Central memory CD4-positive, alpha-beta T cell (primary cell): ENCODE measurements at places on chromosomes 1 and 21.
A peak's percentile ranks its signal among the peaks of the same experiment; 100 is the strongest.

GRCh38 chr1:241331328-241332036 is 25.5 kb downstream of the RGS7 start:
- no peak for DNase-seq

DNA sequence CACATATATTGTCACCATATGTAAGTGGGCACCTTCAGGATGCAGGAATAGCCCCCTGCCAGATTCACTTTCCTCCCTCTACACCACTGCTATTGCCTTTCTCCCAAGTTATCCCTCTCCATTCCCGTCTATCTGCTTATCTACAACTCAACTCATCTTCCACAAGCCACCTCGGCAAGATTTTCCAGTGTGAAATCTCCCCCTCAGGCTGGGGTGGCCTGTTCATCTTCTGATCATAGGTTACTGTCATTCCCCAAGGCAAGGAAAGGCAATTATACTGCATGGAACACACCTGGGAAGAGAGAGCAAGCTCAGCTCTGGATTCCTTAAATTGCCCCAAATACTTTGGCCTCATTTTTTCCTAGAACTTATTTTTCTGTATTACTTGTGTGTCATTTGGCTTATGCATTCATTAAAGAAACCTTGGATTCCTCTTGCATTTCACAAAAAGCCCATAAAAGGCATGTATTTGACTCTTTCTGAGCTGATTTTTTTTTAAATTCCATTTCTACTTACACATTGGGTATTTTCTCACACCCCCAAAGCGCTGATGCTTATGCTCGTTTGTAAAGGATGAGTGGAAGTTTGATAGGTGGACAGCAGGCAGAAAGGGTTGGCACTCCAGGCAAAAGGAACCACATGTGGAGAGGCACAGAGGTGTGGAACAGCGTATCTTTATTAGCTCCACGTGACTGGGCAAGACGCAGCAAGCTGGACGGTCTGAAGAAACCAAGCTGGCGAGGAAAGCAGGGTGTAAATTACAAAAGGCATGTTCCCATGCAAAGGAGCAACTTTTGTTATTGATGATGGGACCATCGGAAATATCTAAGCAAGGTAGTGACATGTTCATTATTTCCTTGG is 169.7 kb upstream of the RAB4A start:
- DNase-seq = no peak

GRCh38 chr21:16322454-16322853 is 592.7 kb downstream of the USP25 start:
- DNase-seq = no peak

- DNase-seq = no peak
Observed at GRCh38 chr1:19006837-19007271, 50.4 kb upstream of the IFFO2 start.

GRCh38 chr1:67749844-67750690 is 65.1 kb downstream of the GADD45A start:
- DNase-seq = no peak

DNA sequence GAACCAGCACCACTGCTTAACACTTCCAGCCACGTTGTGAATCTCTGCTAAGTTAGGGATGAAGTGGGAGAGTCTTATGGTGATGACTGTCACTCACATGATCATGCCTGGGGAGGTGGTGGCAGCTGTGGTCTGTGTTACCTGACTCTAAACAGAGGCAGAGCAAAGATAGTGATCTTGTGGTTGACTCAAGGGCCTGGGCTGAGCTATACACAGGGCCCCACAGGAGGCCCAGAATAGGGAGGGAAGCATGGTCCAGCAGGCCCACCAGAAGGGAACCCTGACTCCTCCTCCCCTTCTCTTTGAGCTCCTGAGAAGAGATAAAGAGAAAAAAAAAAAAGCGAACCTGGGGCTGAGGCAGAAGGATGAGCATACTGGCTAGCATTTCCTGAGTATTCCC is 55.0 kb downstream of the PLXNA2 start:
- no peak for DNase-seq

DNA sequence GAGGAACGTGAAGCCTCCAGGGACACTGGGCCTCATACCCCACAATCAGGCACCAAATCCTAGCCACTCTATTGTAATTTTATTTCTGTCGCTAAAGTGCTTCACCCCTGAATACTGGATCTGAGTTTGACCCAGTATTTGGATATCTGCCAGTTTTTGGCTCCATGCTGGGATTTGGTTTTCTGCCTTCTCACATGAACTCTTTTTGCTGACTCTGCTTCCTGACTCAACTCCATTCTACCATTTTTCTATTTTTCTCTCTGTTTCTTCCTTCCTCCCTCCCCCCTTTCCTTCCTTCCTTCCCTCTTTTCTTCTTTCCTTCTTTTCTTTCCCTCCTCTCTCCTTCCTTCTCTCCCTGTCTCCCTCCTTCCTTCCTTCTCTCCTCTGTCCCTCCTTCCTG is 151.3 kb upstream of the GJB5 start:
- DNase-seq = no peak

DNA sequence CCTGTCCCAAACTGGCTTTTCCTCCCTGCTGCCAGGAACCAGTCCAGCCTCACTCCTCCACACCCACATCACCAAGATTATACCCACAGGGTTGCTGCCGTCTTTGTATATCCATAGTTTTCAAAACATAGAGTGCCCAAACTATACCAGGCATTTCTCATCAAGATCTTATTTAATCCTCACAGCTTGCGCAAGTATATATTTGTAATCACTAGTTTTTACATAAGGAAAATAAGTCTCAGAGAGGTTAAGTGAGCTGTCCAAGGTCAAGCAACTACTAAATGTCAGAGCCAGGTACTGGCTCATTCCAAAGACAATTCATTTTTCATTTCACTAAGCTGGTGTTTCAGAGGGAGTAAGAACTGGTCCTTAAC is 34.9 kb upstream of the ZNF362 start:
- no peak for DNase-seq

DNA sequence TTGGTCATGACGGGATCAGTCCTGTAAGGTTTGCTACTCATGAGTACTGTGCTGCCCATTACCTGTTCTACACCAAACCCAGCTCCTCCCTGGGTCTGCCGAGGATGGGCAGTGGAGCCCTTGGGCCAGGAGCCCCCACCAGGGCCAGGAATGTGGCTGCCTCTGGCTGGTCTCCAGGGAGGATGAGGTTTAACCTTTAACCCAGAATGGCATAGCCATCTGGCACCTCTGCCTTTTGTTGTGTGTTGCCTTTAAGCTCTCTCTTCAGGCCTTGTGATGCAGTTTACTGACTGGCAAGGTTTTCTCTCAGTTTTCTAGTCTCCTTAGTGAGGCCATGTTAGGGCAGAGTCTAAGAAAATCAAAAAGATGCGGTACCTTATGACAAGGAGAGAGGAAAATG is 38.6 kb downstream of the SIPA1L2 start:
- no peak for DNase-seq

DNA sequence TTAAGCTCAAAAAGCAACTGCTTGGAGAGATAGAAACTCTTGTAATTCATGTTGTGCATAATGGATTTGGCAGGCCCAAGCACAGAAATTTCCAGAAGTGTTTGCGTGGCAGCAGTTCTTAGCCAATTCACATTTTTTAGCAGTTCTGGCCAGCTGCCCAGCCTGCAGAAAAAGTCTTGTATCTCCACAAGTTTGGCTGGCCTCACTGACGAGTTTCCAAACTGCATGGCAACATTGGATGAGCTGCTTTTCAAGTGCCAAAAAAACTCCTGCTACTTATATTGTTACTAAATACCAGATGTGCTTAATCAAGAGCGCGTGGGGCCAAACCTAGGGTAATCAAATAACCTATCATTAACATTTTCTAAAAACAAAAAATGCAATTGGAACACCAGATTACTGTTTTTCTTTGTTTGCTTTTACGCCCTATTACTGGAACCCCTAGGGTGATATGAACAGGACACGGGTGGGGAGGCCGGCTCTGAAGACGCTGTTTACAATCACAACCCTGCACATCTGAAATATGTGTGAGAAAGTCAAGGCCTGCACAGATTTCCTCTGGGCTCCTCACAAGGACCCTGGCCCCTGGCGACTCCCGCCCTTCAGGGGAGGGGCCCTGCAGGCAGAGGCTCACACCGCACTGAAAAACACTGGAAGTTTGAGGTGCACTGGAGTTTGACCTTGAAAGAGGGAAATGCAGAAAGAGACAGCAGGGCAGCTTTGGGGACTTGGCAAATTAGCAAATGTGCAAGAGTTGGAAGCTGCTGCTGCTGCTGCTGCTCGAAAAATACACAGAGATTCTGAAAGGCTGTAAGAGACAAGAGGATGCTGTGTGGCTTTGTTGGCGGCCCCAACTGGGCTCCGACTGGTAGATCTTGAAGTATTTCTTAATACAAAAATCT is 55.2 kb upstream of the TARBP1 start:
- no peak for DNase-seq

GRCh38 chr1:172402878-172403569 is 17.5 kb upstream of the C1orf105 start:
- no peak for DNase-seq

DNA sequence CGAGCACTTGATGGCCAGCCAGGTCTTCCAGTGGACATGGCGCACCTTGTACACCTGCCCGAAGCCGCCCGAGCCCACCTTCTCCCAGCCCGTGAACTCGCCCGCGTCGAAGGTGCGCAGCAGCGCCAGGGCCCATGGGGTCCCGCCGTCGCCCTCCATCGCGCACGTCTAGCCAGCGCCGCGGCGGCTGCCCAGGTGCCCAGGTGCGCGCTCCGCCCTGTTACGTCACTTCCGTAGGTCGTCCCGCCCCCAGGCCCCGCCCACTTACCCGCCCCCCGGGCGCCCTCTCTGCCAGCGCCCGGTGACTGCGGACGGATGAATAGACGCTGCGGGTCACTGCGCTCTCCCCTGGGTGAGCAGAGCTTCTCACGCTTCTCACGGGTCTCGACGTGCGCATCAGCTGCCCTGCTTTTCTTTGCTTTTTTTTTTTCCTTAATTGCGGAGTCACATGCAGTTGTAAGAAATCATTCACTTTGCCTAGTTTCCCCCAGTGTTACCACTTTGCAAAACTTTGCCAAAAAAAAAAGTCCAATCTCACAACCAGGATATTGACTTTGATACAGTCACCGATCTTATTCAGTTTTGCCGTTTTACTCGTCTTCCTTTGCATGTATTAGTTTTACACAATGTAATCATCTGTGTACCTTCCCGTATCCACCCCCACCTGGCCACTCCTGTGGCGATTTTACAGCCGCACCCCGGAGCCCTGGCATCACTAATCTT is at the start of gene RIPK4:
Gene RIPK4 (minus strand): TSS at position 170 of the 723 bp plus-strand sequence. CDS start 11 bp downstream, at position 159.
- DNase-seq = peak; percentile 26

DNA sequence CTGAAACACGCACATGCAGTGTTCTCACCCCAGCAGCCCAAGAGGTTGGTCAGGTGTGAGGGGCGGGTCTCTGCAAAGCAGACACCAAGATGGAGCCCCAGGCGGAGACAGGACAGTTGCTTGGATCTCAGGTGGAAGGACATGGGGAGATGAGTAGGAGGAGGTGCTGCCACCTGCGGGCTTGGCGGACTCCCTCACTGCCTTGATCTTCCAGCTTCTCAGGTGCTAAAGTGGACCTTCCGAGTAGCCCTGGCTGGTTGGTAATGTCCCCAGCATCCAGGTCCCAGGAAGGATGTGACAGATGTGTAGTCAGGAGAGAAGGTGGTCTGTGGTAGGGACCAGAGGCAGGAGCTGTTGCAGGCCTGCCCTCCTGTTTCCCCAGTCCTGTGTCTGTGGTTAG is 114.1 kb downstream of the AJAP1 start:
- no peak for DNase-seq

- peak; percentile 6 for DNase-seq
Observed at GRCh38 chr1:154557939-154558719, at the start of gene UBE2Q1. UBE2Q1 (minus strand) TSS chr1:154558662; CDS start chr1:154558553, 109 bp downstream.

DNA sequence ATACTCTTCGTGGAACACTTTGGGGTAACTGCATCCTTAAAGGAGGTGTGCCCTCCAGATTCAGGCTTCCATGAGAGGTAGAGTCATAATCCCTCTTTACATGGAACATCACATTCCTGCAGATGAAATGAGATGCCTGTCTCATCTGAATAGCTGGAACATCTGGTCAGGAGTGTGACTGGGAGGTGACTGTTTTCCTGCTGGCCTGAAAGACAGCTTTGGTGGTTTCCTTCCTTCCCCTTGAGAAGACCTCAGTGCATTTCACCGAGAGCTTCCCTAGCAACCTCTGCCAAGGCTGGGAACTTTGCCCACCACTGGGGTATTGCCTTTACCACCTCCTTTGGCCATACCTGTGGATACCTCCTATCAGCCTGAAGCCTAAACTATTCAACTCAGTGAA is 46.7 kb upstream of the GUCA2A start:
- no peak for DNase-seq

- DNase-seq = no peak
Observed at GRCh38 chr1:63967901-63968300, 194.1 kb downstream of the ROR1 start.

DNA sequence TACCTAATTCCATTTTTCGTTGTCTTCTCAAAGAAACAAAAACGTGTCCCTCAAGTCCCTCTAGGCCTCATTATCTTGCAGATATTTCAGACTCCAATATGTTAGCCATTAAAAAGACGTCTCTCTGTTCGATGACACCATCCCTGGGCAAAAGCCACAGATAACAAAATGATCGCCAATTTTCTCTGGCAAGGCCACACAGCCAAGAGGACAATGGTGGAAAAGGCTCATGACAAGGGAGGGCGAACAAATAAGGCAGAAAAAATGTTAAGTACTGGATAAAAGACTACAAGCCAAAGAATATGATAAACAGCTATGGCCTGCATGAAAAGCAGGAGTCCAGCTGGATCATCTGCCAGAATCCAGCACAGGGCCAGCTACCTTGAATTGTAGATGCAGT is 82.9 kb downstream of the TBX15 start:
- no peak for DNase-seq
